ENCODE measurements at places on chromosomes 12 and 14.
A peak's percentile ranks its signal among the peaks of the same experiment; 100 is the strongest.

DNA sequence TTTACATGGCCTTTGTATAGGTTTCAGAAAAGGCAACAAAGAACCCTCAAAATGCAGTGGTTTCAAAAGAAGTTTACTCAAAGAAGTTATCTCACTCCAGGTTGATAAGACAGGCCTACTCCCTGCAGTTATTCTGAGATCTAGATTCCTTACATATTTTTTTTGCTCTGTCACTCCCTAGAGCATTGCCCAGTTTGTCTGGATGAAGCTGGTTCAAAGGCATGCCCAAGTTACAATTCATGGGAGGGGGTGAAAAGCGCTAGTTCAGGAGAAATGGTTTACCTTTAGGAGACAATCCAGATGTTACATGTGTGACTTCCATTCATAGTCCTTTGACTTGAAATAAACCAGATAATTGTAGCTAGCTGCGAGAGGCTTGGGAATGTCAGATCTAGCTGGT lies 115.0 kb downstream of the TPH2 start:
- DNase-seq: peak; percentile 11

DNA sequence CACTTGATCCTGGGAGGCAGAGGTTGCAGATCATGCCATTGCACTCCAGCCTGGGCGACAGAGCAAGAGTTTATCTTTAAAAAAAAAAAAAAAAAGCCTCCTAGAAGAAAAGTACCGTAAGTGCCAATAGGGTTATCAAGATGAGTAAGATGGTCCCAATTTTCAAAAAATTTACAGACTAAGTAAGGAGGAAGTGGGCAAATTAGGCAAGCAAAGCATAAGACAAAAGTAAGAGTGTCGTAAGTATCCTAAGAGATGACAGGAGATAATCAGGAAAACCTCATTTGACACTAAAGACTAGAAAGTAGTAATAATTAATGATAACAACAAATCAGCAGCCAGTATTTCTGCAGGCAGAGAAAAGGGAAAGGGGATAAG lies 12.2 kb downstream of the PYM1 start:
- no peak for DNase-seq

DNA sequence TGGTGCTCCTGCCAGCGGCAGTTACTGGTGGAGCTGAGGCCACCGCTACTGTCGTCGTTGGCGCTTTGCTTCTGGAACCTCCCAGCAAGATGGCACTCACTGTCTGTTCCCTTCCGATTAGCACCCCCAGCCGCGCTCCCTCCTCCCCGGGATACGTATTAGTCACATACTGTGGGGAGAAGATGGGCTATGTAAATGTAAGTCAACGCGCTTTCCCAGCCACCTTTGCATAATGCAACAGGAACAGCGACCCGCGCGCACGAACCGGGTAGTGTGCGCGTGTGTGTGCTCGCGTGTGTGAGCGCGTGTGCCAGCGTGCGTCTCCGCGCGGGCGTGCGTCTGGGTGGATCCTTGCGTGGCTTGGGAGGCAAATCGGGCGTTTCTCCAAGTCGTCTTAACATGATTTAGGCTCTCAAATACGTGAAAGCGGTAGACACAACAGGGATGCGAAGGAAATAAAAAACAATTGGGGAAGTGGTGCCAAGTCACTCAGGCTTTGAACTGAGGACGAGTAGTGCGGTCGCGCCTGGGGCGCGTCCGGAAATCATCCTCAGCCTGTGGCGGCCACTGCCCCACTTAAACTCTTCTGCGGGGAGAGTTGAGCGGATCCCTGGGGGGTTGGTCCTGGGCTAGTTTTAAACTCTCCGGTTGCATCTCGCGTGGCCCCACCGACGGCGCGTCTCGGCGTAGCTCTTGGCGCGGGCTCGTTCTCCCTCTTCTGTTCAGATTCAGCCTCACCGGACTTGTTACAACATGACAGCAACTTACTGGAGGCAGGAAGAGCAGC lies 1.8 kb downstream of the FLRT2 start:
- DNase-seq: peak; percentile 74

DNA sequence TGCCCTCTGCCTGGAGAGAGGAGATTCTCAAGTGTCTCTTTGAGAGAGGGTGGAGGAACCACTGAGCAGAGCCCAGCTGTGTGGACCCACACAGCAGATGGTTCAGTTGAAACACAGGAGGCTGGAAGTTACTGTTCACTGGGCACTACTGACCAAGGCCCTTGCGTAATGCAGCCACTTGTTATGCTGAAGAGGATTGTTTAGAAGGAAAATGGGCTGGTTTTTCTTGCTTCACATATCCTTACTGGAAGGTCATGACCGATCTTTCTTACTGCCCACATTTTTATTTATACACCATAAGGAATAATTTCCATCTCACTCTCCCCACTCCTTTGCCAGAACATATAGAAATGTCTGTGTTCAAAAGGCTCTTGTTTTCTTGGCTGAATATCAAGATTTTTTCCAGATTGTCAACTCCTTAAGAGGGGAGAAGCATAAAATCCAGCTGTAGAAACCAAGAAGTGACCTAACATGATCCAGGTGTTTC lies 375.1 kb upstream of the DDHD1 start:
- DNase-seq: peak; percentile 24

DNA sequence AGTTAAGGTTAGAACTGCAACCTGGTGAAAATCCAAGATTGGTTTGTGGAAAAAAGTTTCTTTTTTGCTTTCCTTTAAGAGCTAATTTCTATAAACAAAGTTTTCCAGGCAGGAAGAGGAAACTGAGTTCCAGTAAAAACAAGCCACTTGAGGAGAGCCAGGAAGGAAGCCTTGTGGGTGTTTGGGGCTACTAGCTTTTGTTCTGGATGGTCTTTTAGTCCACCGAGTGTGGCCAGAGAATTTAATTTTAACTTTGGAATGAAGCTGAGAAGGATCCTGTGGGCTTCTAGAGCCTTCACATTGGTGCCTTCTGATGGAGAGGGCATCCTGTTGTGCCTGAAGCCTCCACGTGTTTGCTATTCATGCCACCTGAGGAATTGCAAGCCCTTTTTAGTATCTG lies 327.9 kb downstream of the C12orf75 start:
- DNase-seq: no peak

DNA sequence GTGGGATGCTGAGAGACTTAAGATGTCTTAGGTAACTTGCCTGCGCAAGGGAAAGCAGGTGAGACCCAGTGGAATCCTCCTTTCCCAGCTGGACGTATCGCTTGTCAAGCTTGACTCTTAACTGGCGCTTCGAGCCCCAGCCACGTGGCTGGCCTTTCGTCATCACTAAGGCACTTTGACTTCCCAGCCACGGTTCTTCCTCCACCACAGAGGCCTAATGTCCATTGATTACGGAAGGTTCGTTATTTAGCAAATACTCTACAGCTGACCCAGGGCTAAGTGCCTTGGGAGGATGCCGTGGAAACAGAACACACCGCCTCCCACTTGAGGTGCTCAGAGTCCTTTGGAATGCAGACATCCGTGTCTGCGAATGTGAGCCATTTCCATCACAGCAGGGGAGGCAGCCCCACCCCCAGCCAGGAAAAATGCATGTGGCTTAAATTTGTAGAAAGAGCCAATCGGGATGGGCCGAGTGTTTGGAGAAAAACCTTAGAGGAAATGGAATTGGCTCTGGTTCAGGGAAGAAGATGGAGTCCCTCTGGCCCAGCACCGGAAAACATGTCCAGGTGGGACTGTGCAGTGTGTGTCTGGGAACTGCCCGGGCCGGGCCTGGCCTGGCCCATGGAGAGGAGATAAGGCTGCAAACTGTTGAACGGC lies 115.7 kb downstream of the PLXNC1 start:
- DNase-seq: no peak

- DNase-seq: no peak
Observed at GRCh38 chr14:100740196-100740825, 13.6 kb downstream of the DLK1 start.

DNA sequence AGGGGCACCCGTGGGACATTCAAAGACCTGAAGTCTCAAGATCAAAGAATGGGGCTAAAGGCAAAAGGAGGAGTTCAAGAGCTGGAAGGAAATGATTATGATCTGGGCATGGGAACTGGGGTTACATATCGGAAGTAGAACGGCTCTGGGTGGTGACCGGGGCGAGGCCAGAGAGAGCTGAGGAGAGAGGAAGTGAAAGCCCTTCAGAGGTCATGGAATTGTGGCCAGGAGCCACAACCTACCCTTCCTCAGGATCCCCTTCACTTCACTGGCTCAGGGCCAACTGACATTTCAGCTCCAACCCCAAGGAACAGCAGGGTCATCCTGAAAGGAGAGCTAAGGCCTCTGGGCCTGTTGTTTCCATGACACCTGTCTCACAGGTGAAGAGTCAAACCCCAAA lies 57.8 kb downstream of the GALNT16 start:
- no peak for DNase-seq

- DNase-seq: no peak
Observed at GRCh38 chr12:88539893-88540292, 40.4 kb downstream of the KITLG start.

- no peak for DNase-seq
Observed at GRCh38 chr12:78241446-78241845, 410.8 kb downstream of the NAV3 start.

GRCh38 chr12:88876857-88877256 lies 296.6 kb upstream of the KITLG start:
- DNase-seq: no peak

- no peak for DNase-seq
Observed at GRCh38 chr14:71863766-71864165, 68.5 kb upstream of the RGS6 start.

DNA sequence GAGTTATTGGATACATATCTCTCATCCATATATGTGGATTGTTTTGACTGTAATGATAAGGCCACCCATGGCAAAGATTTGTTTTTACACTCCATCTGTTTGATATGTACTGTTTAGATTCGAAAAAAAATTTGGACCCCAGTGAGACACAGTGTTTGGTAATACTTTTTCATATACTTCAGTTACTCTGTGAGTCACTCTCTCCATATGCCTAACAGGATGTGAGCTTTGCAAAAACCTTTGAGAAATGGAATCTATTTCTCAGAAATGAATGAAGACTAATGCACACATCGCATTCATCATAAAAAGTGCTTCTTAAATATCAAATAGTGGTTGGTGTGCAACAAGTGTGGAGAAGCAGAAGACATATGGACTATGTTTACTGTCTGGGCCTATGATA lies 781.5 kb downstream of the SLC6A15 start:
- DNase-seq: peak; percentile 7

- peak; percentile 13 for DNase-seq
Observed at GRCh38 chr12:95736631-95737030, 53.9 kb downstream of the NTN4 start.

DNA sequence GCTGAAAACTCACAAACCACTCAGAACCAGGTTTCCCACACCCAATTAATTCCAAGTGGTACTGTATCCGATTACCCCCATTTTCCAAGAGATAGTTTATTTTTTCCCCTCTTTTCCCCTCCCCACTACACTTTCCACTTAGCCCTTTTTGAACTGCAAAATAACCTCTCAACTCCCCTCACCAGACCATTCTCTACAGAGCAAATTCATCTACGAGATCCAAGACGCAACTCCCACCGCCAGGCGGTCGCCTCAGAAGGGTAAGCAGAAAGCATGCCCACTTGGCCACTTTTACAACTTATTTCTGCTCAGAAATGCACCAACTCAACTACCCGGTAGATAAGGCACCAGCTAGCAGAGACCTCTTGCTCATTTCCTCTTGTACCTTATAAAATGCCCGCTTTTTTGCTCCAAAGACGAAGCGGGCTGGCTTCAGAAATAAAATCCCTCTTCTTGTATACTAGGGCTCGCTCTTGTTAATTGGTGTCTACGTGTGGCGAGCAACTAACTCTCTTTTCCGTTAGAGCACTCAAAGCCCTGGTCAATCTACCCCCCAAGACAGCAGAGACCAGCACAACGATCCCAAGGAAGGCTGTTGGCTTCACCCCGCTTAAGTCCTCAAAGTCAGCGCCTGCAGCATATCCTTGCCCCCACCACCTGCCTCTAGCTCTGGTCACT lies 910 bp upstream of the SRP54 start:
- DNase-seq: no peak

GRCh38 chr14:65580973-65581372 lies 168.4 kb downstream of the FUT8 start:
- no peak for DNase-seq

DNA sequence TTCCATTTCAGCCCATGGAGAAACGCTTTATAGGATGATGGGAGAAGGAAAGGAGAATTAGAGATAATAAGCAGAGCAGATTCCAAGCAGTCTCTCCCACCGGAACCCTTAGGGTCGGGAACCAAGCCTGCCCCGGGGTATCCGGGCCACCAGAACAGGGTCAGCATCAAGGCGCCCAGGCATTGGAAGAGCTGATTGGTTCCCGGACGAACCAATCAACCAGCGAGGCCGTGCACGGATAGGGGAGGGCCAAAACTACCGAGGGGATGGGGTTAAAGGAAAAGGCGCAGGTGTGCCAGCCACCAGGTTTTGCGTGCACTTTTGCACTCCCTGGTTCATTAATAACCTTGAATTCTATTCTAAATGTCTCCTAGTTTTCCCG lies 1.7 kb downstream of the PPM1H start:
- DNase-seq: peak; percentile 26

GRCh38 chr12:110853836-110854235 lies 7.0 kb downstream of the CCDC63 start:
- no peak for DNase-seq

GRCh38 chr12:91704446-91704845 lies 441.2 kb downstream of the BTG1 start:
- DNase-seq: no peak

GRCh38 chr12:75553398-75553797 lies 42.0 kb upstream of the KRR1 start:
- DNase-seq: no peak

DNA sequence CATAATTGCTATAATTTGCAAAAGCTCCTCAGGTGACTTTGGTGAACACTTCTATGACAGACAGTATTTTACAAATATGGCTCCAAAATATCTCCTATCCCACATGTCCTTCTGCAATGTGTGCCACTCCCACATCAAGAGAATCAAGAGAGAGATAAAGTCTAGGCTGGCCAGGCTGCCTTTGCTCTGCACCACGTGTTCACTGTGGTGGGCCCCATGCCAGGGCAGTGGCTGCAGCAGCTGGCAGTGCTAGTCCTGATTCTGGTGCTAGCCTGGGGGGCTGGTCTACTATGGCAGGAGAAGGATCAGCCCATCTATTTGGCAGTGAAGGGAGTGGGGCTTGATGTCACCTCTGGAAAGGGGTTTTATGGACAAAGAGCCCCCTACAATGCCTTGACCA lies 86.3 kb downstream of the DRAM1 start:
- DNase-seq: no peak
